Activated CD4-positive, alpha-beta T cell treated with anti-CD3 and anti-CD28 coated beads, Interleukin-2, amount 50 U/mL, for 24 hours (primary cell): ENCODE measurements at places on chromosomes 1 and 21.

DNA sequence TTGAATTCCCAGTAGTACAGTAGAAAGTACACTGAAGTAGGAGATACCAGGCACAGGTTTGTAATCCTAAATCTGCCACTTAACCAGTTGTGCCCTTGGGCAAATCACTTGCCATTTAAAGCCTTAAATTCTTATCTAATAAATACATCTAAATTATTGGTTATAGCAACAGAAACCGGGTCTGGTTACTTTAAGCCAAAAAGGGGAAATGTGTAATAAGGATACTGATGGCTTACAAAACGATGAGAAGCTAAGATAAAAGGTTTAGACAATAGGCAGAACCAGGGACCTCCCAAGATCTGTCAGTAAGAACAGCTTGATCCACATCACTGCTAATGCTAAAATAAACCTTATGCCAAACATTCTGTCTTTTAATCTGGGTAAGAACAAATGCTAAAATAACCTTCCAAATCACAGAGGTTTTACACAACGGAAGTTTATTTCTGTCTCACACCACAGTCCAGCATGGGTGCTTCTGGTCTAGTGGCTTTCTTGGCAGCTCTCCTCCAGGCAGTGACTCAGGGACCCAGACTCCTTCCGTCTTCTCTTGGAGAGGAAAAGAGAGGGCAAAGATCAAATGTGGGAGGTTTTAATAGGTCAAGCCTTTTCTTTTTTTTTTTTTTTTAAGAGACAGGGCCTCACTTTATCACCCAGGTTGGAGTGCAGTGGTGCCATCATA, 16.5 kb upstream of the ZMYM1 start:
- no peak for DNase-seq

- DNase-seq = no peak
Measured at GRCh38 chr1:233738850-233739249, 124.9 kb downstream of the KCNK1 start.

DNA sequence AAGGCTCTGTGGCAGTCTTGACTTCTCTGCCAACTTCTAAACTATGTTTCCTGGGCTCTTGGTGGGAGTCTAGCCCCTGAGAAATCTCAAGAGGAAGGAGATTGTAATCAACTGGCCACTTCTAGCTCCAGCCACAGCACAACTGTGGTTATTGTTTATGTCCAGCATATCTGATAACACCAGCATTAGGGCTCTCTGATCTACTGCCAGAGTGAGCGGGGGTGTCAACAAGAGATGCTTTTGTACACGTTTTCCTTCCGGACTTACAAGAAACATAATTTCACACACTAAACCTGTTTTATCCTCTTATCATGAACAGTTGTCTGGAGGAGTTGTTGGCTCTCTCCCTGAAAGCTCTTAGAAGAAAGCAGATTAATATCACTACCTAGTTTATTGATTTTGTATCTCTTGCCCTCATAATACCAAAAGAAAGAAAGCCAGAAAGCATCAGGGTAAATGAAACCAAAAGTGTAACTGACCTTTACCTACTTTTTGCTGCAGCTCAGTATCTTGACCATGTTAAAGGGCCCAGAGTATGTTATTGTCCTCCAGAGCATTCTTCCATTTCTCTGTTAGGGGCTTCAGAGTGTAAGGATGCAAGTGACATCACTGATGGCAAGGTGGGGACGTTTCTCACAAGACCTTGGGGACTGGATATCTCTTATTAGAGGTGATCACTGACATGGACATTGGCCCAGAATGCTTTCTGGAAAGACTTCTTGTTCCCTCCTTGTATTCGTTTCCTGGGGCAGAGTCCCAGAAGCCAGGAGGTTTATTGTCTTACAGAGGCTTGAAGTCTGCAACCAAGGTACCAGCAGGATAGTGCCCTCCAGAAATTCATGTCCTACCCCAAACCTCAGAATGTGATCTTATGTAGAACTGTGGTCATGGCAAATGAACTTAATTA, 9.6 kb upstream of the SH2D1B start:
- DNase-seq = no peak

DNA sequence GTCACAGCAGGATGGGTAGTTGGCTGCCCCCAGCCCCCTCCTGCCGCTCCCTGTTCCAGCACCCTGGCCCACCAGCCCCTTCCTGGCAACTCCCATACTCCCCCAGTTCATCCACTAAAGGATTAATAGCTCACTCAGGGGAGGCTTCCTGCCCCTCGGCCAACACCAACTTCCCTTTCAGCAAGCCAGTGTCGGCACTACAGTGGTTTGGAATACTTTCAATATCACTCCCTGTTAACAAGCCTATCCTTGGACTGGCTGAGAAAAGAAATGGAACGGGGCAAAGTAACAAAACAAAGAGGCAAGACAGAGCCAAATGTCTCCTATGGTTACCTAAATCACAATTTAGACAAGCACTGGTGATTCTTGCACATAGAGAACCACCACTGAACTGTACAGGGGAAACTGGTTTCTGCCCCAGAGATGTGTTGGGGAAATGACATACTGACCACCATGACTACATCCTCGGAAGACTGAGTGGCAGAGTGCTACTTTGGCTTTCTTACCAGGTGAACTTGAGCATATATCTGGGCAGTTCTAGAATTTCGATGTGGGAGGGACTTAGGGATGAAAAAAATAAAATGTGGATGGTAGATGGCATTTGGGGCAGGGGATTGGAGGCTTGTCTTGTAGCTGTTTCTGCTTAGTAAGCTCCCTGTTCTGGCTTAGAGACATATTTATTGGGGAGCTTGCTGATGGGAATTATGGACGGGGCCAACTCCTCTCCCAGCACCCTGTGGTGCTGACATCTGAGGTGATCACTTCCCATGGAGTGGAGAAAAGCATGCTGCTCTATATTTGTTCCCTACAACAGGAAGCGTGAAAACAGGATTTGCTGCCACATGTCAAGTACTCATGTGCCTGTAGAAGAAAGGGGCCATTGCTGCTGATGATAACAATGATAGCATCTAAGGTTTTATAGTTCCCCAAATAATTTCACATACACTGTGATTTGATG, 7.1 kb upstream of the CAPN2 start:
- DNase-seq = no peak

DNA sequence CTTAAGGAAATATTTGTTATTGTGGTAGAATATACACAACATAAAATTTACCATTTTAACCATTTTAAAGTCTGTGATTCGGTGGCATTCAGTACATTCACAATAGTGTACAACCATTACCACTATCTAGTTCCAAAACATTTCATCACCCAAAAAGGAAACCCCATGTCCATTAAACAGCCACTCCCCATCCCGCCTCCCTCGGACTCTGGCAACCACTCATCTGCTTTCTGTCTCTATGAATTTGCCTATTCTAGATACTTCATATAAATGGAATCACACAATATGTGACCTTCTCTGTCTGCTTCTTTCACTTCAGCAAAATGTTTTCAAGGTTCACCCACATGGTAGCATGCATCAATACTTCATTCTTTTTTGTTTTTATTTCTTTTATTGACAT, 51.3 kb downstream of the PTP4A2 start:
- DNase-seq = no peak

GRCh38 chr1:1550591-1551432, 10.4 kb upstream of the TMEM240 start:
- no peak for DNase-seq

DNA sequence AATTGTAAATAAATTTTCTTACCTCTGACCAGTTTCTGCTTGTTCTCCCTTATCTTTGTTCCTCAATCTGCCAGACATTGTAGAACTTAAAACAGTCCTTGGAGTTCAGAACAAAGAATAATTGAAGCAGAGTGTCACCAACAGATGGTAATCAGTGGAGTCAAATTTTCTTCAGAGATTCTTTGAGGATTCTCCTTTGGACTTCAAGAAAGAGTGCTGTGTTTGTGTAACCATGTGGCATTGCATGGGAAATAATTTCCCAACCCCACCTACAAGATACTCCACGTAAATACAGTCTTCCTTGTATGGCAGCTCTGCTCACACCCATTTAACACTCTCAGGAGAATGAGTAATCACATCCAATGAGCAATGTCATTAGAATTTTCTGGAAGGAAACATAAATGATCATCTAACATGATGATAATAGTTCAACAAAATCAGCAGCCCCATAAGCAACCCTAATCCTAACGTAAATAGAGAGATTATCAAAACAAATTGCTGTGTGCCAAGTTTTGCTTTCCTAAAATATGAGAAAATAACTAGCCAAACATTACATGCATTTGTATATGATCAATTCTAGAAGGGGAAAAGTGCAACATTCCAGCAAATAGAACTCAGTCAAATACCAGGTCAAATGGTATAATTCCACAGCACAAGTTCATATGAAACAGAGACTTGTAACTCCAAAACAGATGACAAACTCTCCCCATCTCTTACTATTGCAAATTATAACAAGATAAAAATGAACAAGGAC, 6.9 kb upstream of the DENND1B start:
- no peak for DNase-seq

DNA sequence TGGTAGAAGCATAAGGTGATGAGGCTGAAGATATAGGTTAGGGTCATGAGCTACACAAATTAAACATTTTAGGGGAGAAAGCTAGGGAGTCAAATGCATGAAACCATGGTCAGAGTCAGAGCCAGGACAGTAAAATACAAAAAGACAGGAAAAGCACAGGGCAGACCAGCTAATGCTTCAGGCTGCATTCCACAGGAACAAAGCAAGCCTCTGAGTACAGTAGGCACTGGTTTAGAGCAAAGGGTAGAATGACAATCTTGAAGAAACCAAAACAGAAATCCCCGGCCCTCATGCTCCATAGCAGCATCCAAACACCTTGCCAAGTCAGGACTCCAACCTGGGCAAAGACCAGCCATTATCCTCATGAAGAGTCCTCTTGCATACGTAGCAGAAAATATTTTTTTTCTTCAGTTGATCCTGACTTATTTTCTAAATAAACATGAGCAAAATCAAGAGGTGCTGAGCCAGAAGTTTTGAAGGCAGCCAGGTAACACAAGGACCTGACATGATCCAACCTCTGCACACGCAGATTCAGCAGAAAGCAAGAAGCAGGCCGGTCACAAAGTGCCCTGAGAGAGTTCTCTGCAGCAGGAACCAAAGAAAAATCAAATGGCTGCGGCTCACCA, 273.1 kb downstream of the TTLL7 start:
- DNase-seq = no peak

DNA sequence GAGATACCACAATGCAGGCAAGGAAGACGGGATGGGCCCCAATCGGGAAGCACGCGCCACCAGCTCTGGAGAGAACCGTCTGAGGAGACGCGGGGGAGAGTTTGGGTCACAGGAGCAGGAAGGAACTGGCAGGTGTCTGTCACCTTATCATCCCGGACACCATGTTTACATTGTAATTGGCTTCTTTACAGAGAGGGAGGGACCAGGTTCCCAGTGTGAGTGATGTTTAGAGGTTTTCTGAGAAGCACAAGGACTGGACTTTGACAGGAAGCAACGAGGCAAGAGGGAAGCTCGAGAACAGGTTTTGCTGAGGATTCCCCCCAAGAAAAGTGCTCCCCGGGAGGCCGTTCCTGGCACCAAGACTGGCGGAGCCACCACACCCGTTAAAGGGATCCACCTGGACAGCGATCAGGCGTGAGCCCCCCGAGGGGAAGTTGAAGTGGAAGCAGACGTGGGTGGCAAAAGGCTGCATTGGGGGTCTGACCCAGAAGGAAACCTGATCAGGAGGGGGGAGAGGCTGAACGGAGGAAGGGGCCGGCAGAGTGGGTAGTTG, 957 bp downstream of the EPS15 start:
- no peak for DNase-seq

GRCh38 chr1:30034105-30034626, 689.2 kb downstream of the MATN1 start:
- DNase-seq = no peak

- peak; percentile 27 for DNase-seq
Measured at GRCh38 chr1:36350659-36351226, 27.3 kb upstream of the EVA1B start.

- peak; percentile 32 for DNase-seq
Measured at GRCh38 chr1:100353071-100353801, 930 bp downstream of the CDC14A start.

GRCh38 chr21:39004634-39005501, 178.4 kb downstream of the PSMG1 start:
- no peak for DNase-seq

- no peak for DNase-seq
Measured at GRCh38 chr1:75922698-75923097, 9.5 kb downstream of the ASB17 start.

- no peak for DNase-seq
Measured at GRCh38 chr1:43610339-43610738, 39.6 kb upstream of the KDM4A start.

DNA sequence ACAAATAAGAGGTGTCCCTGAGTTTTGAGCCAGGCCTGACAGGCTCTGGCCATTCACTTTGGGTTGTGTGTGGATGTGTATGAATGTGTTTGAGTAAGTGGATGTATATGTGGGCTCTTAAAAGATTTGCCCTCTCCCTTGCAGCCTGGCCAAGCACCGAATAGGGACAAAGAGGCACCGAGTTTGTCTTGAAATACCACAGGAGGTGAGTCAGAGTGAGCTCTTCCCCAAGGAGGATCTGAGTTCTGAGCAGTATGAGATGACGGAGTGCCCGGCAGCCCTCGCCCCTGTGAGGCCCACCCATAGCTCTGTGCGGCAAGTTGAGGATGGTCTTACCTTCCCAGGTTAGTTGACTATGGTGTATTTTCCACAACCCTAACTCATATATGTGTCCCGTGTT, 19.0 kb downstream of the KDM4A start:
- no peak for DNase-seq

DNA sequence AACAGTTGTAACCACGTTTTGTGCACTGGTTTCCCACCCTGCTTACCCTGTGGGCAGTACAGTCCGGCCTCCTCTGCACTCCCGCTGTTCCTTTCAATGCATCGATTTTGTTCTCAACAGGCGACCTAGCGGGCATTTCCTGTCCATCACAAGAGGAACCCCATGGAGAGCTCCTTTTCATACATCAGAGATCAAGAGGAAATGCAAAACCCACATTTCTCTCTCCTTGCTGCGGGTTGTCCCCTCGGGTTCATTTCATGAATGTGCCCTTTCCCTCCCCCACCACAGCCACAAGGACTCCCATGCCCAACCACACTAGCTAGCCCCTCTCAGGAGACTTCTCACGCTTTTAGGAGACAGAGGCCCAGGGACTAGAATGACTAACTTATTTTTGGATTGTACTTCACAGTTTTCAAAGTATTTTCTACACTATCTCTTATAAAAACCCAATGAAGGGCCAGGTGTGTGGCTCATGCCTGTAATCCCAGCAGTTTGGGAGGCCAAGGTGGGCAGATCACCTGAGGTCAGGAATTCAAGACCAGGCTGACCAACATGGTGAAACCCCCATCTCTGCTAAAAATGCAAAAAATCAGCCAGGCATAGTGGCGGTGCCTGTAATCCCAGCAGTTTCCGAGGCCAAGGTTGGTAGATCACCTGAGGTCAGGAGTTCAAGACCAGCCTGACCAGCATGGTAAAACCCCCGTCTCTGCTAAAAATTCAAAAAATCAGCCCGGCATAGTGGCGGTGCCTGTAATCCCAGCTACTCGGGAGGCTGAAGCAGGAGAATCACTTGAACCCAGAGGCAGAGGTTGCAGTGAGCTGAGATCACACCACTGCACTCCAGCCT, 18.4 kb downstream of the ATP1A4 start:
- DNase-seq = no peak

GRCh38 chr1:24379733-24380315, 33.8 kb downstream of the STPG1 start:
- DNase-seq = no peak
